Cardiac septum (tissue), 1 donor: ENCODE measurements at places on chromosomes 3 and 15. TPM values are rescaled to one million over a fixed set of nuclear protein-coding genes. Genes with fewer than 3 reads are reported as not detected.
A peak's percentile ranks its signal among the peaks of the same experiment; 100 is the strongest.

GRCh38 chr3:134928392-134928791, 133.3 kb downstream of the EPHB1 start:
- no peak for DNase-seq

GRCh38 chr3:172634948-172635347, 75.9 kb downstream of the NCEH1 start:
- DNase-seq = no peak

- DNase-seq = no peak
These were observed 83.1 kb upstream of the STAC start for GRCh38 chr3:36297195-36297594.

GRCh38 chr3:6821411-6821810, 39.5 kb upstream of the GRM7 start:
- DNase-seq = no peak

- no peak for DNase-seq
These were observed 3.2 kb upstream of the SIAH2 start for GRCh38 chr3:150765949-150766720.

GRCh38 chr3:126131881-126132750, 48.2 kb upstream of the SLC41A3 start:
- DNase-seq = peak; percentile 69

- no peak for DNase-seq
These were observed 44.7 kb downstream of the CEP70 start for GRCh38 chr3:138549179-138549977.

GRCh38 chr3:186653984-186654383, 11.8 kb upstream of the HRG start:
- DNase-seq = no peak

- no peak for DNase-seq
These were observed 74.5 kb downstream of the SLC7A14 start for GRCh38 chr3:170511371-170511770.

GRCh38 chr3:108283006-108283405, 13.3 kb upstream of the HHLA2 start:
- no peak for DNase-seq

DNA sequence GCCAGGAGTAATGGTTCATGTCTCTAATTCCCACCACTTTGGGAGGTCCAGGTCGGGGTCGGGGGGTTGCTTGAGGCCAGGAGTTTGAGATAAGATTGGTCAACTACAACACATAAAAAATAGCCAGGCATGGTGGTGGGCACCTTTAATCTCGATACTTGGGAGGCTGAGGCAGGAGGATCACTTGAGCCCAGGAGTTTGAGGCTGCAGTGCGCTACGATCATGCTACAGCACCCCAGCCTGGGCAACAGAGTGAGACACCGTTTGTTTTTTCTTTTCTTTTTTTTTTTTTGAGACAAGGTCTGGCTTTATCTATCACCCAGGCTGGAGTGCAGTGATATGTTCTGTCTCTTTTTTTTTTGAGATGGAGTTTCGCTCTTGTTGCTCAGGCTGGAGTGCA, 1.3 kb upstream of the VPS33B start:
- peak; percentile 9 for DNase-seq

DNA sequence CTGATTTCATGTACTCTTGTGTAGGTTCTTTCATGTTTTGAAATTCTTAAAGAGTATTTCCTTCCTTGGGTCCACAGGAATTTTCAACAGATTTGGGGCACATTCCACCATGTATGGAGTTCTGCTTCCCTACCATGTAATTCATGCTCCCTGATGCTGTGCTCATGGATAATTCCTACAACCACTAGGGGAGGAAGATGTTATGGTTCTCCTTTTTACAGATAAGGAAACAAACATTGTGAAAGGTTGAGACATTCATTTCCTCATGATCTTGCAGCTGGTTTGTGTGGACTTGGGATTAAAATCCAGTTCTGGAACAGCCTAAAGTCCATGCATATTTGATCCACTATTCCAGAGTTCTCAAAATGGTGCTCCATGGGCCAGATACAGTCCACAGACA, 174.9 kb upstream of the FRMD4B start:
- no peak for DNase-seq

GRCh38 chr3:122167630-122168029, 15.8 kb upstream of the CASR start:
- DNase-seq = no peak

GRCh38 chr3:82802501-82802900, 1041.1 kb upstream of the GBE1 start:
- no peak for DNase-seq

DNA sequence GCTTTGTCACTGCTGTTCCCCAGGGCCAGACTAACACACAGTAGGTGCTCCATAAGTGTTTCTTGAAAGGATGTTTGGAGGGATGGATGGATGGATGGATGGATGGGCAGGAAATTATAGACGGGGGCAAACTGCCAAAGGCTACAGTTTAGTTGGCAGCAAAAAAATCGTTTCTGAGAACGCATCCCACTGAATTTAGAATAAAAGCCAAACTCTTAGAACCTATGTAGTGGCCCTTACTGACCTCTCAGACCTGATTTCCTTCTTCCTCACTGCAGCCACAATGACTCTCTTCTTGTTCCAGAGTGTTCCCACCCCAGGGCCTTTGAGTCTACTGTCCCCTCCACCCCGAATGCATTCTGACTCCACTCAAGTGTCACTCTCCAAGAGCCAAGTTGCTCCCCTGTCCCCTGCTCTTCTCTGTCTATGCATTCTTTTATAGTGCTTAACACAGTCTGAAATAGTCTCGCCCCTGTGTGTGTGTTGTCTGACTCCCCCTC, 5.2 kb upstream of the GATA2 start:
- no peak for DNase-seq

DNA sequence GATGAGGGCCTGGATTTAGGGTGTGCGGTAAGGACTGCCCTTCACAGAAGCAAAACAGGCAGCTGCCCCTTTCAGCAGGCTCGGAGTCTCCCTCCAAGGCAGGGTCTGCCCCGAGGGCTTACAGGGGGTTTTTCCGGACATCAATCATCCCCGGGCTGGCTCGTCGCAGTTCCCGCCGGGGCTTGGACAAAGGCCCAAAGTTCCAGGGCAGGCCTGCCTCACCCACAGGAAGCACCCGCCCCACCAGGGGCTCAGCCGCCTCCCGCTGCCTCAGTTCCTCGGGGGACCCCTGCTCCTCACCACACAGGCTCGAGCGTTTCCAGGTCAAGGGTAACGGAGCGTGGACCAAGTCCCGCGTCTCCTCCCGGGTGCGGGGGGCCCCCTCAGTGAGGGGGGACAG, 27.0 kb downstream of the KIF7 start:
- DNase-seq = peak; percentile 57

DNA sequence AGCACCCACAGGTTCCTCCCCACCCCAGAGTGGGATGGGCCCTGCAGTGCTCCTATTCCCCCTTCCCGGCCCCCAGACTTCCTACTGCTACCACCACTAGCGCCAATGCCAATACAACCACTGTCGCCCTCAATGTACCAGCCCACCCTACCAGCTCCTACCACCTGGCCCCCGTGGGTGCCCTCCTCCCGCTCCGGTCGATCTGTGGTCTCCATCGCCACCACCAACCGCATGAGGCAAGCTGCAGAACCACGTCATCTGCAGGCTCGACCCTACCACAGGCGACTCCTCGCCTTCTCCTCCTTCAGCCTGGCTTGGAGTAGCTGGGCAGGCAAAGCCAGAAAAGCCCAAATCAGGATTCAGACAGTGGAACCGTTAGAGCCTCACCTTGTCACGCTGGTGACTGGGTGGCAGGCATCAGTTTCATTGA, 179.3 kb downstream of the POTEB3 start:
- no peak for DNase-seq

- no peak for DNase-seq
These were observed 225.8 kb upstream of the ALCAM start for GRCh38 chr3:105140899-105141367.

DNA sequence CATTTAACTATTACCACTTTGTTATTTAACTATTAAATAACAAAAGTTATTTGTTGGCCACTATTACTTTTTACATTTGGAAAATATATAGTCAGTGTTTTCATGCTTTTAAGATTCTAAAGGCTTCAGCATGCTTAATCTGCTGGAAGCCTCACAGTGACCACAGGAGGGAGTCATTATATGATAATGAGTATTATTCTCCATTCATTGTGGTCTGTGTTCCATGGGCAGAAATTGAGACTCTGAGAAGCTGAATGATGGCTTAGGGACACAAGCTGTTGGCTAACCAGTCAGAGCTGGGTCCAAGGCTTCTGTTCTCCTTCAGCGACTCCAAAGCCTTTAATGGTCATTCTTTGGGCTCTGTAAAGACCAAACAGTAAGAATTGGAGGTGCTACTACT, 64.7 kb downstream of the BFSP2 start:
- no peak for DNase-seq

GRCh38 chr15:28901987-28902745, 16.4 kb downstream of the APBA2 start:
- DNase-seq = peak; percentile 31

DNA sequence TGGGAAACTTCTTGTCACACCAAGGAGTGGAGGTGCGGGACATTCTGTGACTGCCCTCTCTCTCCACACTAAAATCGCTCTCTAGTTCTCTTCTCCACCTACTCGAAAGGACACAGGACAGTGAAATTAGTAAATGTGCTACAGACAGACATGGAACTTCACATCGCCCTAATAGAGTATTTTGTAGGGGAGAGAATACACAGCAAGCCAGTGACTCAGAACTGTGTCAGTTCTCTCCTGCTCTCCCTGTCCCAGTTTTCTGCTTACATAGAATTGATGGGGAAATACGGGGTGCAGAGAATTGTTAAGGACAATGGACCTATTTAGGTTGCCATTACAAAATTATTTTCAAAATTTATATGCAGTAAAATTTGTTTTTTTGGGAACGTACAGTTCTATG, 159.6 kb upstream of the GADL1 start:
- DNase-seq = no peak

GRCh38 chr15:37902126-37902525, 32.3 kb upstream of the TMCO5A start:
- DNase-seq = no peak

DNA sequence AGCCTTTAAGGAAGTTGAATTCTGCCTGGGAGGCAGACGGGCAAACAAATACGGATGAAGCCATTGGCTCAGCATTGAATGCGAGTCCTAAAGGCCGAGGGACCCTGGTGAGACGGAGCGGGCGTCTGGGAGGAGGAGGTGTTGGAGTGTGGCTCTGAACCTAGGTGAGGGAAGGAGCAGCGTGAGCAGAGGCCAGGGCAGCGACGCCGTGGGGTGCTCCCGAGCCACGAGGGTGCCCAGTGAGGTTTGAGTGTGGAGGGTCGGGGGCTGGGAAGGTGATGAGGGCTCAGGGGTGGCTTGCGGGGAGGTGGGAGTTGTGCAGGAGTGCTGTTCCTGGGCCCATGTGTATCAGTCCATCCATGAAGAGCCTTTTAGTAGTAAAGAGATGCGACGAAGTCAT, 17.0 kb downstream of the CORO2B start:
- no peak for DNase-seq

- DNase-seq = no peak
These were observed 73.7 kb upstream of the DLG1 start for GRCh38 chr3:197372047-197372661.

LCMT2 gene
- 6.4 TPM for total RNA-seq

MKRN2OS gene
- 0.48 TPM for total RNA-seq

RIOX2 gene
- total RNA-seq = 14.2 TPM

GASK1A gene
- total RNA-seq = 0.16 TPM

PLA2G4E gene
- total RNA-seq = 0.08 TPM

GOLGA8T gene
- total RNA-seq = 1.6 TPM

PP2D1 gene
- not detected for total RNA-seq

GOLGA6L9 gene
- total RNA-seq = 1.8 TPM

AMIGO3 gene
- 0.35 TPM for total RNA-seq

CPOX gene
- total RNA-seq = 10.3 TPM

UCN2 gene
- 0.48 TPM for total RNA-seq

CCR9 gene
- not detected for total RNA-seq
